ENCODE measurements at places on chromosomes 2 and 18. TPM values are rescaled to one million over a fixed set of nuclear protein-coding genes. Genes with fewer than 3 reads are reported as not detected.

DNA sequence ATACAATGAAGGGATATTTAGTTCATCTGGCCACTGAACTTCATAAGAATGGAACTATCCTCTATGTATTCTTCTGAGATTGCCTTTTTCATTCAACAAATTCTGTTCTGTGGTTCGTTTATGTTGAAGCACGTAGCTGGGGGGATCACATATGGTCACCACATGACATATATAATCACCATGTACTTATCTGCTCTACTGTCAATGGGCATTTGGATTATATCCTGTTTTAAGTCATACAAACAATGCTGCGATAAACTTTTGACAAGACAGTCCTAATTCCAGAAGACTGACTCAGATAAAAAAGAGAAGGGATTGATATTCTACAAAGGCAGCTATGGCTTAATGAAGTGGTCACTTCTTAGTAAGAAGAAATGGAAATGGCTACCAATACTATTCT is 116.0 kb upstream of the CCDC195 start:
- DNase-seq = no peak
- peaks cover 70% of the 10 kb centered on the region for H3K36me3 ChIP-seq
- H3K27me3 ChIP-seq = no peaks in the 10 kb centered on the region
- H3K4me3 ChIP-seq = no peak overlapping the region
- no peaks in the 10 kb centered on the region for H3K4me1 ChIP-seq

- H3K27me3 ChIP-seq = no peaks in the 10 kb centered on the region
- H3K4me3 ChIP-seq = no peak overlapping the region
- peak; percentile 83 for DNase-seq
- peak overlapping the region; percentile 41 for H3K27ac ChIP-seq
- H3K4me1 ChIP-seq = peaks cover 17% of the 10 kb centered on the region
Measured at GRCh38 chr2:215900203-215900611, 113.1 kb downstream of the MREG start.

GRCh38 chr18:31977270-31977872 is 34.4 kb upstream of the TRAPPC8 start:
- H3K36me3 ChIP-seq = no peaks in the 10 kb centered on the region
- H3K27ac ChIP-seq = no peak overlapping the region
- no peaks in the 10 kb centered on the region for H3K27me3 ChIP-seq
- DNase-seq = no peak
- H3K4me3 ChIP-seq = no peak overlapping the region

GRCh38 chr18:44386401-44386800 is 294.3 kb upstream of the SETBP1 start:
- H3K27ac ChIP-seq = no peak overlapping the region
- H3K36me3 ChIP-seq = no peaks in the 10 kb centered on the region
- H3K4me3 ChIP-seq = no peak overlapping the region
- H3K27me3 ChIP-seq = no peaks in the 10 kb centered on the region
- DNase-seq = no peak
- H3K4me1 ChIP-seq = no peaks in the 10 kb centered on the region

DNA sequence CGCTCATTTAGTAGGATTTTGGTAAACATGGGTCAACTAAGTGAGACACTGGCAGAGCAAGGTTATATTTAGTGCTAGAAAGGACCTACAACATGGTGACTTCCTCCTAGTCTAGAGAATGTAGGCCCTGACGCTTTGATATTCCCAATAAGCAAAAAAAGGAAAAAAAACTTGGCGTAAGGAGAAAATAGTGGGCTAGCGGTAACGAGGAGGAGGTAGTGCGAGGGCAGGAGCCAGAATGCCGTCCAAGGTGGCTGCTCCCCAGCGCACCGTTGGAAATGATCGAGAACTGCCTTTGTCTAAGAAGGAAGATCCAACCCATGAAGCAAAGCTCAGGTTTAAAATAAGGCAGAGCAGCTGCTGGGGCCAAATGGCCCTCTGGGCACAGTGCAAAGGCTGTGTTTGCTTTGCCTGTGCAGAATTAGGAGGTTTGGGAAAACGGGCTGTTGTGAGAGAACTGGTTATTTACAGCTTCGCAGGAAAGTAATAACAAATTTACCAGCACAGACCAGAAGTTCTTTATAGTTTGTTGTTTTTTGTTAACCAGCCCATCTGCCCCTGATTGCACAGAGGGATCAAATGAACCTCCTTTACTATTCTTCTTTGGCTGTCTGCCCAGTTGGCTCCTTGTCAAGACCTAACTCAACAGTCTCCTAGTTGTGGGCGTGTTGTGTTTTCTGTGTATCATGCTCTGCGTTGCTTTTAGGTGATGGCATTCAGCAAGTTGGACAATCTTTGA is 86.6 kb downstream of the ITGB1BP1 start:
- no peak overlapping the region for H3K4me3 ChIP-seq
- no peak overlapping the region for H3K27ac ChIP-seq
- no peak for DNase-seq
- no peaks in the 10 kb centered on the region for H3K27me3 ChIP-seq

DNA sequence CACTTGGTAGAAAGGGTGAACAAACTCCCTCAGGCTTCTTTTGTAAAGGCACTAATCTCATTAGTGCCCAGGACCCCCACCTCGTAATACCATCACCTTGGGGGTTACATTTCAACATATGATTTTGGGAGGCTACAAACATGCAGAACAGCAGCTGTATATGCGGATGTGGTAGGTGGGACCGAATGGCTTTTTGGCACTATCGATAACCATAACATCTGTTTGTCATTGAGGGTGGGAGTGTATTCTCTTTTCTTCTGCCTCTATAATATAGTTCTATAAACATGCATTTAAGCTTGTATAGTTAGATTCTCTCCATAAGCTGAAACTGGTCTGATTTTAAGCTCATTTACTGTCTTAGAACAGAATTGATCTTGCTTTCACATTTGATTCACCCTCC is 239.1 kb upstream of the BOD1L2 start:
- H3K27me3 ChIP-seq = no peaks in the 10 kb centered on the region
- no peak for DNase-seq
- H3K27ac ChIP-seq = no peak overlapping the region
- H3K36me3 ChIP-seq = no peaks in the 10 kb centered on the region

GRCh38 chr2:101251844-101252407 is 760 bp upstream of the CNOT11 start:
- no peaks in the 10 kb centered on the region for H3K36me3 ChIP-seq
- peak overlapping the region; percentile 94 for H3K27ac ChIP-seq
- no peak for DNase-seq
- peaks cover 46% of the 10 kb centered on the region for H3K4me1 ChIP-seq

RASGRP3 gene
- total RNA-seq = 13.7 TPM
